Activated CD4-positive, alpha-beta T cell treated with anti-CD3 and anti-CD28 coated beads, Interleukin-2, amount 10 ng/mL, durations not matched to agents 24 days and 14 days (primary cell): ENCODE measurements at places on chromosomes 6 and 20. TPM values are rescaled to one million over a fixed set of nuclear protein-coding genes. Genes with fewer than 3 reads are reported as not detected.

GRCh38 chr6:138439546-138439945 is 35.5 kb downstream of the HEBP2 start:
- peaks cover 3% of the 10 kb centered on the region for H3K27me3 ChIP-seq
- DNase-seq, result no peak
- no peak overlapping the region for H3K4me3 ChIP-seq
- no peaks in the 10 kb centered on the region for H3K4me1 ChIP-seq
- H3K36me3 ChIP-seq, result no peaks in the 10 kb centered on the region
- no peak overlapping the region for H3K27ac ChIP-seq

DNA sequence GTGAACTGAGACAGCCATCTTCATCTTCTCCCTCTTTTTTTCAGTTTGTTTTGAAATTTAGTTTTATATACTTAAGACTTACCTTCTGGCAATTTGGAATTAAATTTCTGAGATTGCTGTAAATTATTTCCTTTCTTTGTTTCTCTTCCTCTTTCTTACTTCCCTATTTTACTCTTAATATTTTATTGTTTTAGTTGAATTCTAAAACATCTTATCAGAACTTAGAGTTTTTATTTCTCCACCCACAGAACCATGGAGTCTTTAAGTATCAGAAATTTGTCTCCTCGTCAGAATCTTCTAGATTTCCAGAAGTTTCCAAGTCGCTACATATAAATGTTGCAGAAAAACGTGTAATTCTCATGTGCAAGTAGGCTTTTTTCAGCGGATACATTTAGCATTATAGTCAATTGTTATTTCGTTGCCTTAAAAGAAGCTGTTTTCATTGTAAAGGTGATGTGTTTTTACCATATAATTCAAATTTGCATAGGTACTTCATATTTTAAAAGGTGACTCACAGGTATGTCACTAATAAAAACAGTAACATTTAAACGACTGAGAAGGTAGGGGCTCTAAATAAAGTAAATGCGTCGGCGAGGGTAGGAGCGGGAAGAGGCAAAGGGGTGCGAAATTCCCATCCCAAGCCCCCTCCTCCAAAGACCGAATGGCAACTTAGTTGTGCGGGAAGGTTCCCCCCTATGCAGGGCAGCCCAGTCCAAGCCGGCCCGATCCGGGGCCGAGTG is 866 bp upstream of the MYO6 start:
- no peak overlapping the region for H3K27ac ChIP-seq
- H3K4me1 ChIP-seq, result peaks cover 4% of the 10 kb centered on the region
- H3K27me3 ChIP-seq, result peaks cover 57% of the 10 kb centered on the region
- peak overlapping the region; percentile 79 for H3K4me3 ChIP-seq
- H3K36me3 ChIP-seq, result no peaks in the 10 kb centered on the region
- DNase-seq, result peak; percentile 4

- peaks cover 2% of the 10 kb centered on the region for H3K27me3 ChIP-seq
- H3K4me1 ChIP-seq, result peaks cover 3% of the 10 kb centered on the region
- DNase-seq, result peak; percentile 21
- no peak overlapping the region for H3K27ac ChIP-seq
These were observed 185.3 kb downstream of the OGFRL1 start for GRCh38 chr6:71473926-71474325.

GRCh38 chr6:165266621-165267020 is 42.8 kb downstream of the C6orf118 start:
- H3K4me1 ChIP-seq, result no peaks in the 10 kb centered on the region
- DNase-seq, result no peak
- no peak overlapping the region for H3K4me3 ChIP-seq
- H3K27me3 ChIP-seq, result no peaks in the 10 kb centered on the region

- peaks cover 2% of the 10 kb centered on the region for H3K27me3 ChIP-seq
- H3K4me1 ChIP-seq, result peaks cover 4% of the 10 kb centered on the region
- no peak overlapping the region for H3K27ac ChIP-seq
- no peak for DNase-seq
- no peaks in the 10 kb centered on the region for H3K36me3 ChIP-seq
These were observed 243.9 kb upstream of the TENT5A start for GRCh38 chr6:81996414-81996813.

DNA sequence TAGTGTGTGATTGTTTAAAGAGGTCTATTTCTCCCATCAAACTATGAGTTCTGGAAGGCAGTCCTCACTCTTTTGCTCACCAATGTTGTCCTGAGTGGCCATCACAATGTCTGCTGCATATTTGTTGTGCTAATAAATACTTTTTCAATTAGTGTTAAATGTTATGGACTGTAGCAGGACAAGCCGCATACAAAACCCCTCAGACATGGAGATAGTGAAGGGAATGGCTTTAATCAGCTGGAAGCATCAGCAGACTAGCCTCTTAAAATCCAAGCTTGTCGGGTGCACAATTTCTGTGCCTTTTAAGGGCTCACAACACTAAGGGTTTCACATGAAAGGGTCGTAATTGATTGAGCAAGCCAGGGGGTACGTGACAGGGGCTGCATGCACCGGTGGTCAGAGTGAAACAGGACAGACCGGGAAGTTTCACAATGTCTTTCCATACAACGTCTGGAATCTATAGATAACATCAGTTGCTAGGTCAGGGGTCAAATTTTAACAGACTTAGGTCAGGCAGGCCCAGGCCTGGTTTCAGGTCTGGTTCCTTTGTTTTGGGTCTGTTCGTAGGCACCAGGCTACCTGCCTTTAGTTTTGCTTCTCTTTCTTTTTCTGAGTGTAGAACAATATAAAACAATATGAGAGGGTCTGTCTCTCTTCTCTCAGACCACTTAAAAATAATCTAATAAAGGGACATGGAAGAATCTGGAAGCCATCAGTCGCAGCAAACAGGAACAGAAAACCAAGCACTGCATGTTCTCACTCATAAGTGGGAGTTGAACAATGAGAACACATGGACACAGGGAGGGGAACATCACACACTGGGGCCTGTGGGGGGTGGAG is 327.6 kb upstream of the HTR1E start:
- H3K27ac ChIP-seq, result no peak overlapping the region
- no peak overlapping the region for H3K4me3 ChIP-seq
- H3K27me3 ChIP-seq, result no peaks in the 10 kb centered on the region
- H3K36me3 ChIP-seq, result no peaks in the 10 kb centered on the region

DNA sequence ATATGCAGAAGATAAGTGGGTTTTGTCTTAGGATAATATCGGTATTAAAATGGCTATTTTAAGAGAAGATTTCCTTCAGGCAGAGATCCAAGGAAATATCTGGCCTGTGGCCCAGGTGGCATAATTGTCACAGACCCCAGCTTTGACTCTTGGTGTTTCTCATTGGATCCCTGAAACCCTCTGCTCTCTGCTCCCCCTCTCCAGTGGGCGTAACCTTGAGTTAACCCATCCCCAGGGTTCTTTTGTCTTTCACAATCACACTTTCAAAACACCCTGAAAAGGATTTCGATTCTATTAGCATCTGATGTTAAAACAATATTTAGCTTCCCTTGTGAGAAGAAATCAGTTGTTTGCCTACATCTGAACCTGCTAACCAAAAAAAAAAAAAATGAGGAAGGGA is 7.2 kb downstream of the SSTR4 start:
- no peak overlapping the region for H3K27ac ChIP-seq
- H3K4me3 ChIP-seq, result no peak overlapping the region
- peaks cover 36% of the 10 kb centered on the region for H3K27me3 ChIP-seq
- no peaks in the 10 kb centered on the region for H3K36me3 ChIP-seq
- H3K4me1 ChIP-seq, result no peaks in the 10 kb centered on the region

DNA sequence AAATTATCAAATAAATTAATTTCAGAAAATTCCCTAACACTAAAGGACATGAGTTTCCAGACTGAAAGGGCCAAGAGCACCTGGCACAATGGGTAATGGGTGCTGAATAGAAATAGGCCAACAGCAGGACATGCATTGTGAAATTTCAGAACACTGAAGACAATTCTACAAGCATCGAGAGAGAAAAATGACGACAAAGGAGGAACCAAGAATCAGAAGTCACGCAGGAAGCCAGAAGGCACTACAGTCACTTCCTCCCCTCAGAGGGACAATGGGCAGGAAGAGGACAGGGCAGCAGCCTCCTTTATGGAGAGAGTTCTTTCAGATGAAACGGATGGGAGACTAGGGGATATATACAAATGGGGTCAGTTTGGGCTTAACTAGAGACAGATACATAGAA is 29.6 kb downstream of the PCNA start:
- peak; percentile 66 for DNase-seq
- H3K4me3 ChIP-seq, result peak overlapping the region; percentile 4
- no peaks in the 10 kb centered on the region for H3K27me3 ChIP-seq
- peaks cover 16% of the 10 kb centered on the region for H3K4me1 ChIP-seq
- H3K27ac ChIP-seq, result peak overlapping the region; percentile 82

DNA sequence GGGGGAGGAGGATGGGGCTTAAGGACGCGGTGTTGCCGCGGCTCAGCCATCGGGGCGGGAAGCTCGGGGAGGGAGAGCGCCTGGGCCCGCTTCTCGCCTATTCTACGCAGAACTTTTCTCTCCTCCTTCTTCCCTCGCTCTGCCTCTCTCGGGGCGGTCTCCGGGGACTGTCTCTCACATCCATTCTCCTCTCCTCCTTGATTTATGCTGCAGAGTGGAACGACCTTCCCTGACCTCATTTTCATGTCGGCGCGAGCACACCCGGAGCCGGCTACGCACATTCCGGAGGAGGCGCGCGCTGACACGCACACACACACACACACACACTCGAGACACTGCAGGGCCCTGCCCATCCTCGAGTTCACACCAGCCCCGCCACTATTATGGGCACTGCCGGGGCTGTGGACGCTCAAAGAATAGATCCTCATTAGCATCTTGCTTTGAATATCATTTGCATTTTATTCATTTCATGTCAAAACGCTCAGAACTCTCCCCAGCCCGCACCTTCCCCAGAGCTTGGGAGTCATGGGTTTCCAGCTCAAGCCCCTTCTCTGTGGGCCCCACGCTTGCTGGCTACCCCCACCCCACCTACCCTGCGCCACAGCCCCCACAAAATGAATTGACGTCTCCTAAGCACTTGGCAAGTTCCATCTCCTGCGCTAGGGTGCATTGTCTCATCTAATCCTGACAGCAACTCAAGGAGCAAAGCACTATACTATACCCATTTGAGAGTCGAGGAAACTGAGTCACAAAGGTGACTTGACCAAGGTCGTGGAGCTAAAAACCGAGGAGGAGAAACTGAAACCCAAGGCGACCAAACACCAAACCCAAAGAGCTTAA is 36.8 kb downstream of the NCR2 start:
- DNase-seq, result no peak
- peak overlapping the region; percentile 75 for H3K4me3 ChIP-seq
- peak overlapping the region; percentile 55 for H3K27ac ChIP-seq
- peaks cover 81% of the 10 kb centered on the region for H3K27me3 ChIP-seq

DNA sequence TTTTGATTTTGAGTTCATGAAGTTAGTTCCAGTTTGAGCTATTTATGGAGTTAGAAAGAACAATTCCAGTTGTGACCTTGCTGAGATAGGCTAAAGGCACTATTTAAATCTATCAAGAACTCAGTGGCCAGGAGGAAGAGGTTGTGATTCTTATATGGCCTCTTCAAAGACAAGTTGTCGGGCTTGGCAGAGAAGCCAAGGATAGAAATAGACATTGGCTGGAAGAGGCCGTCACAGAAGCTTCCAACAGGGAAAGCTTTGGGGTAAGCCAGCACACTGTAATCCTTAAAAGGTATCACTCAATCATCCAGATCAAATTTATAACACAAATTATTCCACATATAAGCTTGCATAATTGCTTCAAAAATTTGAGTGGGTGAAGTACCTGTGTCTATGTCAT is 286.1 kb downstream of the SYNE1 start:
- H3K27ac ChIP-seq, result no peak overlapping the region
- H3K4me1 ChIP-seq, result no peaks in the 10 kb centered on the region
- H3K27me3 ChIP-seq, result peaks cover 3% of the 10 kb centered on the region
- no peaks in the 10 kb centered on the region for H3K36me3 ChIP-seq
- H3K4me3 ChIP-seq, result no peak overlapping the region

DNA sequence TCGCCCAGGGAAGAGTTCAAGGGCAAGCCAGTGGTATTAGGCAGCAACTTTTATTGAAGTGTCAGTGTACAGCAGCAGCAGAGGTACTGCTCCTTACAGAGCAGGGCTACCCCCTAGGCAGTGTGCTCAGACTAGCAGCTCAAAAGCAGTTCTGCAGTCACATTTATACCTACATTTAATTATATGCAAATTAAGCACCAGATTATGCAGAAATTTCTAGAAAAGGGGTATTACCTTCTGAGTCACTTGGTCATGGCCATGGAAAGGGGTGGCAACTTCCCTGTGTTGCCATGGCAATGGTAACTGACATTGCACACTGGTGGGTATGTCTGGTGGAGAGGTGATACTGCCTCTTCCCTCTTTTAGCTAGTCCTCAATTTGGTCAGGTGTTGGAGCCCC is 2.1 kb upstream of the ZKSCAN4 start:
- peaks cover 13% of the 10 kb centered on the region for H3K36me3 ChIP-seq
- H3K4me3 ChIP-seq, result no peak overlapping the region
- no peaks in the 10 kb centered on the region for H3K27me3 ChIP-seq
- no peak overlapping the region for H3K27ac ChIP-seq
- DNase-seq, result no peak
- H3K4me1 ChIP-seq, result peaks cover 24% of the 10 kb centered on the region

DNA sequence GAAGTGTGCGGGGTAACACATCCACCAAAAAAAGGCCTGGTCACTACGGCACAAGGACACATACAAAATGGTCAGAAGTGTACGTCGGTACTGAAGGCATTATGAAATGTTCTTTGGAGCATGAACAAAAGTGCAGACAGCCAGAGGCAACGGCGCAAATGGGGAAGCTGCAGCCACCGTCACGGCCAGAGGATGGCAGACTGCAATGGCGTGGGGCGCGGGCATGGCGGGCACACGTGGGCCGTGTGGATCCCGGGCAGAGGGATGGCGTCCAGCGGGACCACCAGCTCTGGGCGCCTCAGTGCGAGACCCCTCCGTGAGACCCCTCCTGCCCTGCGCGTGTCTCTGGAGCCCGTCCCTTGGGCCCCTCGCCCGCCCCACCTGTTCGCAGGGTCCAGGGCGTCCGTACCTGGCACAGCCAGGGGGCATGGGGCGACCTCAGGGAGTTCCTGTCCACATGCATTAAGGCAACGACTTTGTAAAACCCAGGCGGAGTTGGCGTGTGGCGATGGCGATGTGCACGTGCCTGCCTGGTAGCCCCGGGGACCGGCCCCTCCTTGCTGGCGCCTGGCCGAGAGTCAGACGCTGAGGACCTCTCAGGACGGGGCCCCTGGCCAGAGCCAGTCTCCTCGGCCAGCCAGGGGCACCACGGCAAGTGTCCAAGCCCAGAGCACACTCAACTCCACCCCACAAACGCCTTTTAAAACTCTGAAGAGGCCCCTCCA is 39.5 kb upstream of the CHRNA4 start:
- no peak for DNase-seq
- no peak overlapping the region for H3K4me3 ChIP-seq
- H3K36me3 ChIP-seq, result no peaks in the 10 kb centered on the region
- H3K4me1 ChIP-seq, result no peaks in the 10 kb centered on the region
- H3K27me3 ChIP-seq, result no peaks in the 10 kb centered on the region

DNA sequence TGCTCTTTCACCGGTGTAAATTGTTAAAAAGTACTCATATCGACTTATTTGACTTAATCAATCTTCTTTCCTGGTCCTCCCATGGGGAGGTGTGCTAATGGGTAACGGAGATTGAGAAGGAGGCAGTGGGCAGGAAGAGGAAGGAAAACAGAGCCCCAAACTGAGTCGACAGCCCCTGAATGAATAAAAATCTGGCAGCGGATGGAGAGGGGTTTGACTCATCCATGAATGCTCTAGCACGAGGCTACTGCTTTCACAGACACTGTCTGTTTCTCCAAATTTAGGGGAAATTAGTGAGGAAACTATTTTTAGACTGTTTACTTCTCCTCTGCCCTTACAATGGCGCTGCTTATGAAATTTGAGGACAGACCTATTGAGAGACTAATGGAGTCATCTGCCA is 142.2 kb upstream of the ATXN1 start:
- DNase-seq, result no peak
- H3K4me3 ChIP-seq, result no peak overlapping the region
- no peaks in the 10 kb centered on the region for H3K4me1 ChIP-seq
- no peak overlapping the region for H3K27ac ChIP-seq
- H3K36me3 ChIP-seq, result no peaks in the 10 kb centered on the region
- H3K27me3 ChIP-seq, result peaks cover 24% of the 10 kb centered on the region

The SLC17A1 gene
- total RNA-seq, result 0.28 TPM in 1 of 2 replicates, not detected in the other

The FGD2 gene
- total RNA-seq, result 0.57 and 0.58 TPM in 2 replicates

The AGER gene
- total RNA-seq, result 20.7 and 24.1 TPM in 2 replicates

The LRRC73 gene
- total RNA-seq, result 0.14 and 0.51 TPM in 2 replicates
